ENCODE measurements at places on chromosomes 4 and X.

DNA sequence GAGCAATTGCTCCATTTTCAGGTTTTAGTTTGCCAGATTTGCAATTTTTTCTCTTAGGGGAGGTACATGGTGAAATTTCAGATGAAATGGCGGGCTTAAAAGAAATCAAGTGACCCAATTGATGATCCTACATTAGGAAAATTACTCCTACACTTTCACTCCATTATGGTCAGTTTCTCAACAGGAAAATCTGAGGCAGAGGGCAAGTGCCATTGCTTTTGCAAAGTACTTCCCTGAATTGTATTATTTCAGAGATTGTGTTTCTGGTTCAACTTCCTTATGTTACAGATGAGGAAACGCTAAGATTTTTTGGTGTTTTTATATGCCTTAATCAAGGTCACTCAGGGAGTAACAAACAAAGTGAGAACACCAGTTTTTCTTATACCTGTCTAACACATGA, 302.2 kb downstream of the ARAP2 start:
- no peak for DNase-seq

DNA sequence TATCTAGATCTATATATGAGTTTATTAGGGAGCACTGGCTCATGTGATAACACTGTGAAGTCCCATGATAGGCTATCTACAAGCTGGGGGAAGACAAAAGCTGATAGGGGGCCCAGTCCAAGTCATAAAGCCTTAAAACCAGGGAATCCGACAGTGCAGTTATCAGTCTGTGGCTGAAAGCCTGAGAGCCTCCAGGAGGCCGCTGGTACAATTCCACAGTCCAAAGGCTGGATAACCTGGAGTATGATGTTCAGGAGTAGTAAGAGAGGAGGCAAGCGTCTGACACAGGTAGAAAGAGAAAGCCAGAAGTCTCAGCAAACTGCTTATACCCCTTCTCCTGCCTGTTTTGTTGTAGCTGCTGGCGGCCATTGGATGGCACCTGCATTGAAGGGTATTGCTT, 177.6 kb upstream of the SPRY1 start:
- no peak for DNase-seq

GRCh38 chrX:17596061-17596460, 141.2 kb upstream of the SCML1 start:
- no peak for DNase-seq

GRCh38 chr4:3391422-3391821, 50.3 kb upstream of the HGFAC start:
- no peak for DNase-seq

GRCh38 chr4:110202024-110202423, 3.6 kb upstream of the ELOVL6 start:
- no peak for DNase-seq

- no peak for DNase-seq
Measured at GRCh38 chr4:150875367-150875766, 139.7 kb downstream of the LRBA start.

GRCh38 chr4:17854036-17854435, 43.3 kb downstream of the NCAPG start:
- peak; percentile 17 for DNase-seq

GRCh38 chrX:140064993-140065392, 99.7 kb upstream of the CXorf66 start:
- no peak for DNase-seq

GRCh38 chr4:9691238-9692065, 90.0 kb upstream of the DRD5 start:
- DNase-seq, result no peak

DNA sequence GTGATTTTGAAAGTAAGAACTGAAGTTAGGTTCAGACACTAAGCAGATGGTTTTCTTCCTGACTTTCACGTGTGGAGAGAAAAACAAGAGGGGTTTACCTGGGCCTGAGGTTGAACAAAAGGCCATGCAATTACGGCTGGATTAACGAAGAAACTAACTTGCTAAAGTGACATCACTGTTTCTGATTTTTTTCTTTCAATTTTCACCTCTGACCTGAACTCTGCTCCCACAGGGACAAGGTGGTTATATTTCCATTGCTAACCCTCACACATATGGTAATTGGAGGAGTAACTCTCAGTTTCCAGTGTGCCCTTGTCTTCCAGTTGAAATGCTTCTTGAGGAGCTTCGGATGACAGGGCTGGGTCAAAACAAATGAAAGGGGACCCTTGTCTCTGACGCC, 38.0 kb downstream of the MSN start:
- DNase-seq, result no peak

DNA sequence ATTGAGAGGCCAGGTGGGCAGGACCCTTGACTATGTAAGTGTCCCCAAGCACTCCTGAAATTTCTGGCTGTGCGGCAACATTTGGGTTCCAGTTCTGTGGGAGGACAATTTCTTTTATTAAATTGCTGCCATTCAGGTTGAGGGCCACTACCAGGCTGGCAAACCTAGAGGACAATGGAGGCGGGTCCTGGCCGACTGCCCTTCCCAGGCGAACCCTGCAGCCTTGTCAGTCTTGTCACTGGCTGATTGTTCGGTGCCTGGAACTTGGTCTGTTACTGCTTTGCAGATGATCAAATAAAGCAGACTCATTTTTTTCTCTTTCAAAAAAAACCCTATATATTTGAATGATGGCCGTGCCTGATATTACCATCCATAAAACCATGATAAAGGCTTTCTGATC, 6.6 kb upstream of the TMEM128 start:
- no peak for DNase-seq

DNA sequence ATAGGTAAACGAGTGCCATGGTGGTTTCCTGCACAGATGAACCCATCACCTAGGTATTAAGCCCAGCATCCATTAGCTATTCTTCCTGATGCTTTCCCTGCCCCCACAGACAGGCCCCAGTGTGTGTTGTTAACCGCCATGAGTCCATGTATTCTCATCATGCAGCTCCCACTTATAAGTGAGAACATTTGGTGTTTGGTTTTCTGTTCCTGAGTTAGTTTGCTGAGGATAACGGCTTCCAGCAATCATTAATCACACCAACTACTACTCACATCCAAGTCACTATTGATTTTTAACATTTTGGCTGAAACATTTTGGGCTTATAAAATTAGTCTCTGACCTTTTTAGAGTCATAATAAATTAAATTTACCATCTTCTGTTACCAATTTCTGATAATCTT, 205.3 kb downstream of the SPOCK3 start:
- no peak for DNase-seq

GRCh38 chrX:148203531-148203930, 222.4 kb downstream of the FMR1NB start:
- no peak for DNase-seq

GRCh38 chr4:2363056-2363721, 55.3 kb downstream of the ZFYVE28 start:
- no peak for DNase-seq

GRCh38 chr4:11428231-11428898, at the start of gene HS3ST1:
HS3ST1 (minus strand) TSS chr4:11428894; CDS start chr4:11400005, 28,889 bp downstream.
- DNase-seq, result no peak

DNA sequence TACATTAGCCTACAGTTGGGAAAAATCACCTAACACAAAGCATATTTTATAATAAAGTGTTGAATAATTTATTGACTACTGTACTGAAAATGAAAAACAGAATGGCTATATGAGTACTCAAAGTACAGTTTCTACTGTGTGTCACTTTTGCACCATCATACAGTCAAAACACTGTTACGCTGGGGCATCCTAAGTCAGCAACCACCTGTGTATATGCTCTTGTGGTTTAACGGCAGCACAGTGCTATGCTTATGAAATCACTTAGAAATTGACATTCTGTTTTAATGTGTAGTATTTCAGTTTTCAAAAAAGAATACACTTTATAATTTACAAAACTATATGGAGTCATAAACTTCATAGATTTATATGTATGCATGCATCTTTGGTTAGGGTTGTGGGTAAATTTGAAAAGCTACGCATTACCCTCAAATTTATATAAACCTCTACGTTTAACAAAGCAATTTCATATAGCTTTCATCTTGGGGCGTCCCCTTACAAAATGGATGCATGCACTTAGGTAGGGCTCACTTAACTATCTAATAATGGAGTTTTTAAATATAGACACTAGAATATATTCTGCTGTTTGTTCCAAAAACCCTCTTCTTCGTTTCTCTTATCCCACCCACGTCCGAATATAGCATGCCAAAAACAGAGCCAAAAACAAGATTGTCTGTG, 690 bp upstream of the NEIL3 start:
- DNase-seq, result no peak

DNA sequence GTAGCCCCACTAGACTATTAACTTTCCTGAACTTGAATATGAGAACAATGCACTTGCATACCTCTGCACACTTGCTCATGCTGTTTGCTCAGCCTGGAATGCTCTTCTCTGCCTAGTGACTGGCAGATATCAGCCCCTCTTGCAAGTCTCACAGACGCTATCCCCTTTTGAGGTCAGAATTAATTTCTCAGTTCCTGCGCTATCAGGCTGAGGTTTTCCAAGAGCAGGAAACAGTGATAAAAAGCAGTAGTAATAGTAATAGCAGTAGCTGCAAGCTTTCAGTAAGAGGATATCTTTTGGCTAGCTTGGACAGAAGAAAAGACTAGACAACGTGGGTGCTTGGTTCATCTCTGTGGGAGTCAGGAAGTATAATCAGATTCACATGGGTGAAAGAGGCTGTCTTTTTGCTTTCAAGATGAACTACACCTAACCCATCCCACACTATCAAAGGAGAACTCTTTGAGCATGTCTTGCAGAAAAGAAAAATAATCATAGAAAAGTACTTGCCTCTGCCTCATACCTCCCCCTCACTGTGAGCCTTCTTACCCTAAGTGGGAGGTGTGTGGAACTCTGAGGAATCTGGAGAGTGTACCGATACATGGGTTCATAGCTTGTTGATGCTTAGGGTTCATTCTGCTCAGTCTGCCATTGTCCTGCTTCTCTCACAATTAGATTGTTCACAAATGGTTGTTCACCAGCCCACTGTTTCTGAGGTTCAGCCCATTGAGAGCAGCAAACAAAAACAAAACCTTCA, 11.3 kb upstream of the DRP2 start:
- no peak for DNase-seq

DNA sequence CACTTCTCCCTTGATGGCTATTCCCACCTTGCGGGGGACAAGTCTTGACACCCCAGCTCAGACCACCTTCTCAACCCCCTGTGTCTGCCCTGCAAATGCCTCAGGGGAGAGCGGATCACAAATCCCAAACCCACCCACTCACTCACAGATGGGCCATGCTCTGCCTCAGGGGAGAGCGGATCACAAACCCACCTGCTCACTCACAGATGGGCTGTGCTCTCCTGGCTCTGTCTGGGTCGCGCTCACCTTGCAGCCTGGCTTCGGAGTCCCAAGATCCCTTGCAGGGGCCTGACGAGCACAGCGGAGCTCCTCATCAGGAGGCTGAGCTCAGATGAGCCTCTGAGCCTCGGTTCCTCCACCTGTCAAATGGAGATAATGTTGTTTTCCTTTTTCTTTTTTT, 38.6 kb downstream of the HTRA3 start:
- no peak for DNase-seq

DNA sequence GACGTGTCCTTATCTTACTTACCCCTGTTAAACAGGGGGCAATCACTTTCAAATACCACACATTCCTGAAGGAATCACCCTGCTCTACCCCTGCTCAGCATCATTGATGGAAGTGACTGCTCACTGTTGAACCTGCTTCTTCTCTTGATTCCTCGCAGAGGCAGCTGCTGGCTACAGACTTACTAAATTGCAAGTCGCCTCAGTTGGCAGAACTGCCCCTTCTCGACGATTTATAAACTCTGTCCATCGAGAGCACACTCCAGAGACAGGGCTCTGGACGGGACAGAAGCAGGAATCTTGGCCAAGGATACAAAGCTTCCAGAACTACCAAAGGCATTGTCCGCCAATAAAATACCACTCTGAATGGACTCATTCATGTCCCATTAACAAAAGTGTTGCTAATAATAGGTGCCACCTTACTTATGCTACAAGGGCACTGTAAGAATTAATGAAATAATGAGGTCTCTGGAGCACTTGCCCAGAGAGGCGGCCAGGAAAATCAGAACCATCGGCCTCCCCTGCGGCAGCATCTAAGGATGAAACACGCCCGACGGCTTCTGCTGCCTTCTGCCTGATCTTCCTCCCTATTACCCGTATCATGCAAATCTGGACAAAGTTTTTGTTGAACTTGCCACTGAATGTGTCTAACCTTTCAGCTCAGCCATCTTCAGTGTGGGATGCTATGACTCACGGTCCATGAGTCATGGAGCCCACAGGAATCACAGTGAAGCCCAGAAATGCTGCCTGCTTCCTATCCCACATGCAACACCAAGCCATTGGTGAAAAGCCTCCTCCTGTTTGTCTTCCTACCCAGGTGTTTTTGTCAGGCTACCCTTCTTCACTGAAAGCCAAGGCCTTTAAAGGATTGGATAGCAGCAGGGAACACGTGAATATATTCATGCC, 164.9 kb downstream of the MAML3 start:
- DNase-seq, result peak; percentile 54

GRCh38 chr4:53804719-53805118, 213.4 kb upstream of the LNX1 start:
- no peak for DNase-seq

Measured in AG04449 (cell line).